ENCODE measurements at places on chromosomes 7 and 10.
A peak's percentile ranks its signal among the peaks of the same experiment; 100 is the strongest.

DNA sequence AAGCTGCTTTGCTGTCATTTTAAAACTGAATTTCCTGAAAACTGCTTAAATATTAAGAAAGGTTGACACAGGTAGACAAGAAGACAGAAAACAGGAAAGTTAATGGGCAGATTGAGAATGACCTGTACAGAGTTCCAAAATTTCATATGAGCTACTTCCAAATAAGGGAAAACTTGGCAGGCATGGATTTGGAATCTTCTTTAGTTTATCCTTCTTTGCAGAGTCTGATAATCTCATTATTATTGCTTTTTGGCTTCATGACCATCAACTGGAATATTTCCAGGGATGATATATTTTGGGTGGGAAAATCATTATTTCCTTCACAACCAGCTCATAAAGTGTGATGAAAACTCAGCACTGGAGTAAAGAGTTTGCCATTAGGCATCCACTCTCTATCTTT, 346.5 kb upstream of the NPVF start:
- no peak for DNase-seq

DNA sequence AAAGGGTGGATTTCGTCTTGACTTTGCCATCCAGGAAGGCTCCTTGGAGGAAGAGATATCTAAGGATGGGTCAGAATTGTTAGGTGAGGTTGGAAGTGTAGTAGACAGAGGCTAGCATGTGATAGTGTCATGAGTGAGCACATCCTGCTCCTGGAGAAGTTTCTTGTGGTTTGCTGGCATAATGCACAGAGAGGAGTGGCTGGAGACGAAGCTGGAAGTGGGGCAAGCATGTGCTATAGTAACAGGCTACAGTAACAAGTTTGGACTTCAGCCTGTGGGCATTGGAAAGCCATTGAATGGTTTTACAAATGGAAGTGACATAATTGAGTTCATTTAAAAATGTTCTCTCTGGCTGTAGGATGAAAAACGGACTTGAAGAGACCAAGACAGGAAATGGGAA, 175.6 kb upstream of the VWC2 start:
- no peak for DNase-seq

DNA sequence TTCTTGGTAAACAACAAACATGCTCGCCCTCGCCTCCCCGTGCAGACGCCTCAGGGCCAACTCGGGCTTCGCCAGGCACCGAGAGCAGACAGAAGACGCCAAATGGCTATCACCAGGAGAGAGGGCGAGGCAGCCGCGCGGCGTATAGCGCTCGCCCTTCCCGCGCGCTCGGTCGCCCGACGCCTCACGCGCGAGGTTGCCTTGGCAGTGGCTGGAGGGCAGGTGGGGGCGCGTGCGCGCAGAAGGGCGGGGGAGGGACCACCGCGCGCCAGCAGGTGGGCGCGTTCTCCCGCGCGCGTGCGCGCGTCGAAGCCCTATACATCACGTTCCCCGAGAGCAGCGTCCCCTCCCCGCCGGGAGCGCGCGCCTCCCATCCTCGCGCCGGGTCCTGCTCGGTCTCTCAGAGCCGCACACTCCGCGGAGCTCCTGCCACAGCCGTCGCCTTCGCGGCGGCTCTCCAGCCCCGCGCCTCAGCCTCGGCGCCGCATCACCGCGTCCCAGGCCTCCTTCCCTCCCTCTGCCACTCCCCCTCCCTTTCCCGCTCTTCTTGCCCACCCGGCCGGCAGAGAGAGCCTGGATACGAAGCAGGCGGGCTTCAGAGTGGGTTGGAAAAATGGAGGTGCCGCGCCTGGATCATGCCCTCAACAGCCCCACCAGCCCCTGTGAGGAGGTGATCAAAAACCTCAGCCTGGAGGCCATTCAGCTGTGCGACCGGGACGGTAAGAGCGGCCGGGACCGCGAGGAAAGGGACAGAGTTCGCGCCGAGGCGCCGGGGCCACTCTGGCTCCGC, at the start of gene PHYHIPL:
TSS of gene PHYHIPL (plus strand) at position 403 of the 790 bp plus-strand sequence. CDS start at position 614, 211 bp downstream.
- DNase-seq, result no peak

GRCh38 chr7:28106321-28106829, 74.2 kb downstream of the JAZF1 start:
- DNase-seq, result no peak

- no peak for DNase-seq
Measured at GRCh38 chr7:101605611-101606497, 23.2 kb downstream of the MYL10 start.

DNA sequence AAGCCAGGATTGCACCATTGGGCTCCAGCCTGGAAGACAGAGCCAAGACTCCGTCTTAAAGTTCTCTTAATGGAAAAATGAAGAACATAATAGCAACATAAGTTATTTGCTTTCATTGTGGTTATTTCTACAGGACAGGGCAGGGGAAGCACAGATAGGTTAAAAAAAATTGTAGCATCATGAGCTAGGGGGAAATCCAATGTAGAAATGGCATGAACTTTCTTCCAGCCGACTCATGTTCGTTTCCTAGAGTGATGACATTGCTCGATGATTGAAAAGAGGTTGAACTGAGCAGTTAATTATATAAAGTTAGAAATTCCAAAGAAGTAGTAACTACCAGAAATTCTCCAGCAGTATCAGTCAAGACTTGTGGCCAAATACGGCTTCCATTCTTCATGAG, 64.9 kb downstream of the DAGLB start:
- no peak for DNase-seq

DNA sequence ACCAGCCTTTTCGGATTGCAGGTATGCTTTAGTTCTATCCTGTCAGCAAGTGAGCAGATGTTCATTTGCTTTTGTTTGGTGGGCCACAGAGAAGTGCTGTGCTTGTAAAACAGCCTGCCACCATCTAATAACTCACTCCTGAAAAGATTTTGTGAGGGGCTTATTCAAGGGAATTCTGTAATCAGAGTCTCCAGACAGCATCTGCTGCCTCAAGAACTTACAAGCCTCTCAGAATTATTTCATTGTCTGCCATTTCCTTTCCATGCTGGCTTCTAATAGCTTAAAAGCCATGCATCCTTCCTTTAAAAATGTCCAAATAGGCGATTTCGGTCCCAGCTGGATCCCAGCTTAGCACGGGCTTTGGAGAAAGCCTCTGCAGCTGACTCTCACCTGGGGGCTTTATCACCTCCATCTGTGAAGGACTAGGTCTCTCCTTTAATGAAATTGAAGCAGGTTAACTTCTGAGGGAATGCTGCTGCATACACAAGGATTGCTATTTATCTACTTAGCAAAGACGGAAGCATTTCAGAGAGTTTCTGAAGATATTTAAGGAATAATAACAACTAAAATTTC, 48.0 kb downstream of the MALRD1 start:
- DNase-seq, result no peak

DNA sequence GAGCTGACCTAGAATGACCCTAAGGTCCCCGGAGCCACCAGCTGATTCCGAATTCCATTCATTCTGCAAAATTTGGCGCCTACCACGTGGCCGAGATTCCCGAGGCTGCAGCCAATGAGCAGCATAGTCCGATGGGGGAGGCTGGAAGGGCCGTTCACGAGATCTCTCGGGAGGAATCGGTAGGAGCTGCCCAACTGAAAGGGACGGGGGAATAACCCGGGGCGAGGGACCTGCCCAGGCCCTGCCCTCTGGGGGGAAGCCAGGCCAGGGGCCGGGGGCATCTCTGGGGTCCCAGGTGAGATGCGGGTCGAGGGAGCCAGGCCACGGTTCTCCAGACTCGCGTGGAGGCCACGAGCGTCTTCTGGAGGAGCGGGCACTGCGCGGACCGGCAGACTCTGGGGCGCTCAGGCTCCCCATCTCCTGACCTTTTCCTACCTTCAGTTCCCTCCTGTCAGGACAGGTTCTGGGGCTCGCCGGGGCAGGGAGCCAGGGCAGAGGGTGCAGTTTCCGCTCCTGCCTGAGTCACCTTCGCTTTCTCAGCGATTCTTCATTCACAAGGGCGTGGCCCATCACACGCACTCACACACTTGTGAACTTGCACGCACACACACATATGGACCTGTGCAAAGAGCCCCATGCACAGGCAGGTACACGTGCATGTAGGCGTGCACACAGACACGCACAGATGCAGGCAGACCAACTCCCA, 173.4 kb downstream of the RNF216 start:
- DNase-seq, result no peak

DNA sequence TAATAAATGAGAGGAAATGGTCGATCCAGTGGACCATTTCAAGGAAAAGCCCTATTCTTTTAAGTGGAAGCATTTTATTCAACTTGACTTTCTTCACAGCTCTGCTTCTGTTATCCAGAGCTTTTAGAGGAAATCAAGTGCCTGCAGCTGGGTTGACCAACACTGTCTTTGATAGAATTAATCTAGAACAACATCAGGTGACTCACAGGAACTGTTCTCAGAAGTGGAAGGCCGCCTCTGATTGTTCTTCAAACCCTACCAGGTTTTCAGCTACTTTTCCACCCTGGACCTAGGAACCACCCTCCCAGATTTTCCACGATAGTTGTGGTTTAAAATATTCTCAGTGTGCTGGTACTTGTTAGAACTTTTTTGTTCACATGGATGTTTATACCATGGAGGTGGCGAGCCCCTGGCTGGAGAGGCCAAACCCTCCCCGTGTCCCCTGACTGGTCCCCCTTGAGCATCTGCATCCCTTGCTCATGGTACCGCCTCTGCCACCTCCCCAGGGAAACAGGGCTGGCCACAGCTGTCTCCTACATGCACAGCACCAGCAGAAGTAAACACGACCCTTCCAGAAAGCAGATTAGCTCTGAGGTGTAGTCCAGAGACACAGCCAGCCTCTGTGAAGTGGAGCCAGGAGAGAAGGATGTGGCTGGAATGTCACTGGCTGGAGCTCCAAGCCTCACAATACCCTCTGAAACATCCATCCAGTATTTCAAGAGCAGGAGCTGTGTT, 293.3 kb downstream of the USP6NL start:
- DNase-seq, result no peak

DNA sequence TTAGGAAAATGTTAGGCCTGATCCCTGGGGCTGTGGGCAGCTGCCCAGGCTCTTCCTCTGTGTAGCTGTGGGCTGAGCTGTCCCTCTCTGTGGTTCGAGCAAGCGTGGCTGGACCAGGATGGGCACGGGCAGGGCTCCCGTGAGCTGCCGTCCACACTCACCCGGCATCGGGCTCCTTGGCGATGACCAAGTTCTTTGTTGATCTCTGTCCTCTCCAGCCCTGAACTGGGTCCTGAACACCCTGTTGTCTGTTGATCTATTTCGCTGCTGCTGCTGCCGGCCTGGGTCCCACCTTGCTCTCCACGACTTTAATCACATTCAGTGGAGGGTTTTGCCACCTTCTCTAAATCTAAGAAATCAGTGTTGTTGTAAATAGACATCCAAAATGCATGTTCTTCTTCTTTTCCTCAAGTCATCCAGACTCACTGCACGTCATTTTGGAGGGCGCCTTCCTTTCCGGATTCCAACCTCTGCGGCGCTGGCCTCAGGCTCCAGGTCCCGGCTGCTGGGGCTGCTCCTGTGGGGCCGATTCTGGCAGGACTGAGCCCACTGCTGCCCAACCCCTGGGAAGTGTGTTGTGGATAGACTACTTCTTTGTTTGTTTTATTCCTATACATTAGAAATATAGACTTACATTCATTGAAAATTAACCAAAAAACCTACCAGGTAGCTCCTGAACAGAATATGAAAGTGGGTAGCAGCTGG, 100.6 kb downstream of the DYNC2I1 start:
- no peak for DNase-seq

DNA sequence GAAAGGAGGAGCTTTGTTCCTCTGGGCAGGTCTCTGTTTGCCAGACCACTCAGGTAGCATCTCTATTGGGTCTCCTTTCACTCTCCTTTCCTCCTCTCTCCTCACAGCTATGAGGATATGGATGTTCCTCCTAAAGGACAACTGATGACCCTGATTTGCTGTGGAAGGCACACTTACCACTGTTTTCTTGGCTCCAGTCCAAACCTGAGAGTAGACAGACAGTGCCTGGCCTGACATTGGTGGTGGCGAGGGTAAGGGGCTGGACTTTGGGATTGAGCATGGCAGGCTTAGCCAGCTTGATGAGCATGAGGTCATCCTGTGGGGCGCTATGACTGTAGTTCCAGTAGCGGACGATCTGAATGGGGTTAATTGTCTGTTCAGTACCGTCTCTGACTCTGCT, 3.6 kb downstream of the PRSS37 start:
- no peak for DNase-seq

DNA sequence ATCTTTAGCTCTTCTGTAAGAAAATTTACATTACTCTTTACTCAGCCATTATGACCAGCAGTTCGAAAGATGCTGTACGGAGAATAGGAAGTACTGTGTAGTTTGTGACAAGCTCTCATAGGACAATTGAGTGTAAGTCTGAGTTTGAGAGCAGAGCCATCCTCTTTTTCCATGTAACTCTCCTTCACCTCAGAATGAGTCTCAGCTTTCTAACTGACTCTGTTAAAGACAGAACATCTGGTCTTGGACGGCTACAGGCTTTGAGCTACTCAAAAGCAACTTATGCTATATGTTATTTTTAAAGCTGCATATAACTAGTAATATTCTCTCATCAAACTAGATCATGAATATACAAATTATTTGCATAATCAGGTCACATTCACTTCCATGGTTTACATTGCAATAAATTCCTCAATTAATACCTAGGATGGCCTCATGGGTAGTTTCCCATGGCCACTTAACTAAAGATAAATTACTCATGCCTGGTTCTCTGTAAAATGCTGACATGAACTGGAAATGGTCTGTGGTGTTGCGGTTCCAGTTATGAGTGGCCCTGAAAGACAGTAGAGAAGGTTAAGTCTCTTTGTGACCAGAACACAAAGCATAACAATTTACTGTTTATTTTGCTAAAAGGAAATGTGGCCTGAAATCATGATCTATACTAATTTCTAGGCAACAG, 358.7 kb downstream of the PHF14 start:
- DNase-seq, result peak; percentile 43

GRCh38 chr10:107687701-107688100, 523.2 kb upstream of the SORCS1 start:
- no peak for DNase-seq

DNA sequence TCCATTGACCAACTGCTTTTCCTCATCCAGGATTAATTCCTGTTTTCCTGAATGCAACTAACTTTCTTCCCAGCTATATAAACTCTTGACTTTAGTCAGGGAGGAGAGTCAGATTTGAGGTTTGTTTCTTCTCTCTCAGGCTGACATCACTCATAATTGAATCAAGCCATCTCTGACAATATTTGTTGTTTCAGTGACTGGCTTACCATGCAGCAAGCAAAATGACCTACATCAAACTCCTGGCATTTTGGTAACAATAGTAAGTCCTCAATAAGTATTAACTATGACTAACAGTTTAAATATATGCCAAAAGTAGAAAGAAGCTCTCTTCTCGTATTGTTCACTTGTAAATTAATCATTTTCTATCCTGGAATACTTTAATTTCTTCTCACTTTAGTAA, 625.7 kb upstream of the KCND2 start:
- no peak for DNase-seq

- DNase-seq, result peak; percentile 42
Measured at GRCh38 chr7:148584154-148584827, 6.3 kb upstream of the C7orf33 start.

DNA sequence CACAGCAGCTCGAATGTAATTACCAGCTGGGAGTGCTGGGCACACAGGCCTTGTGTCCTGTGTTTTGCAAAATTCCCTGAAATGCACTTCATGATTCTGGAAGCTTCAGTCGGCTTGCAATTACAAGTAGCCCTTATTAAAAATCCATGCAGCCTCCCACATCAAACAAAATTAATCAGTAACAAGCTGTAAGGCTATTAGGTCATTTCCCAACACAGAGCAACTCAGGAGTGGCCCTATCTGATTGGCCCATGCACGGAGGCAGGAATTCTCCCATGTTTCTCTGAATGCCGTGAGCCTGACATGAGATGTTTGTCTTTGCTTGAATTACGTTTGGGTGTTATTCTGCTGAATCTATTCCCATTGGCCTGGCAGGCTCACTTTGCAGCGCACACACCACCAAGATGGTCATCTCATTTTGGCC, 36.9 kb downstream of the FOXL3 start:
- no peak for DNase-seq
